ENCODE measurements at places on chromosomes 7 and 10.

DNA sequence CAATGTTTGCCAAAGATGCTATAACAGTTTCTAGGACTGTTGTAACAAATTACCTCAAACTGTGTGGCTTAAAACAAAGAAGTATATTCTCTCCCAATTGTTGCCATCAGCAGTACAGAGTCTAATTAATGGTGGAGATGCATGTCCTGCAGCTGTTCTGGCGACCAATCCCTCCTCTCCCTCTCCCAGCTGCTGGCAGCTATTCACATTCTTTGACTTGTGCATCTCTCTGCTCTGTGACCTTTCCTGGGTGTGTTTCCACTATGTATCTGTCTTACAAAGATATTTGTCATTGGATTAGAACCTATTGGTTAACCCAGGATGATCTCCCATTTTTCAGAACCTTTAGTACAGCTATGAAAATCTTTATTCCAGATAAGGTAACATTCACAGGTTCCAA lies 561.7 kb upstream of the POM121L12 start:
- no peak for DNase-seq

- DNase-seq = no peak
Observed at GRCh38 chr7:142334236-142334635, 76.4 kb upstream of the PRSS58 start.

DNA sequence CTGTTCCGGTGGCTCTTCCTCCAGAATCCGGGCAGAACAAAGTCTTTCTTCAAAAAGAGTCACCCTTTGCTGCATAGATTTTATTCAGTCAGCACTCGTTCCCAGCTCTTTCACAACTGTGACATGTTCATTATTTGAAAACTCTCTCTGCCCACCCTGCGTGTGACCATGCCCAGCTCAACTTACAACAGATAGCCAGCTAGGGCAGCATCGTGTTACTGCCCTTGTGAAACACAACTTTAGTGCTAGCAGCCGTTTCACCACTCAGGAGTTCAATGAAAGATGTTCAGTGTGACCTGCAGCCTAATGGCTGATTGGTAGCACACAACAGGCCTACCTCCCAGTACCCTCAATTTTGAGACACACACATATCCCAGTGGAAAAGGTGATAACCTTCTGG lies 57.9 kb downstream of the ZNF438 start:
- DNase-seq = no peak

DNA sequence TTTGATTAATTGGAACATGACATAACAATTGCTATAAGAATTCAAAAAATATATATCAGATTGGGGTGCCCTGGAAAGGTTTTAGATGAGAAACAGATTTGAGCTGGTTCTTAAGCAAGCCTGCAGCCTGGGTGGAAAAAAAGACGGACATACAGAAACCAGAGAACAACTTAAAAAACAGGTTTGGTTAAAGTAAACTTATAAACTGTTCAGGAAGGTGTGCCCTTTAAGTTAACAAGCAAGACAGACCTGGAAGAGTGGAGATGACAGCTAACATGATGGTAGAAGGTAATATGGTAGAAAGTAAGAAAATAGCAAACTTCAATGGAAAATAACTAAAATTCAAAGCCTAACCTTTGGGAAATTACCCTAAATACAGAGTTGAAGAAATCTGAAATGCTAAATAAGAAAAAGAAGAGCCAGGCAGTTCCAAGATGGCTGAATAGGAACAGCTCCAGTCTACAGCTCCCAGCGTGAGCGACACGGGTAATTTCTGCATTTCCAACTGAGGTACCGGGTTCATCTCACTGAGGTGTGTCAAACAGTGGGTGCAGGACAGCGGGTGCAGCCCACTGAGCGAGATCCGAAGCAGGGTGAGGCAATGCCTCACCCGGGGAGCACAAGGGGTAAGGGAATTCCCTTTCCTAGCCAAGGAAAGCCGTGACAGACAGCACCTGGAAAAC lies 52.2 kb downstream of the CADPS2 start:
- no peak for DNase-seq

GRCh38 chr7:40586197-40586596 lies 451.4 kb downstream of the SUGCT start:
- DNase-seq = peak; percentile 59

DNA sequence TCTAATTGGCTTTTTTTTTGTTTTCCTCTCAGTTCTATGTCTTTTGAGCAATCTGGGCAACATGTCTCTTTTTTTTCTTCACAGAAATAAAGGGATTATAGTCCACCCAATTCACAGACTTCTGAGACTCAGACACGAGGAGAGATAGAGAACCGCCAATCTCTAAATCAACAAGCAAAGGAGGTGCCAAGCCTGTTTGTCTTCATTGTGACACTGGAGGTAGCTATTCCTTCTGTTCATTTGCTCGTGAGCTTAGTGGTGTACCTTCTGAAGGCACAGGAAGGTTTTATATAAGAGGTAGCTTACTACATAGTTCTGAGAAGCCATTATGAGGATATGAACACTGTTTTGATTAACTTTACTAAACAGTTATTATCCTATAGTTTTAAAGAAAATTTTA lies 6.1 kb downstream of the EPHB6 start:
- DNase-seq = no peak

GRCh38 chr10:35216303-35216905 lies 89.8 kb downstream of the CREM start:
- no peak for DNase-seq

DNA sequence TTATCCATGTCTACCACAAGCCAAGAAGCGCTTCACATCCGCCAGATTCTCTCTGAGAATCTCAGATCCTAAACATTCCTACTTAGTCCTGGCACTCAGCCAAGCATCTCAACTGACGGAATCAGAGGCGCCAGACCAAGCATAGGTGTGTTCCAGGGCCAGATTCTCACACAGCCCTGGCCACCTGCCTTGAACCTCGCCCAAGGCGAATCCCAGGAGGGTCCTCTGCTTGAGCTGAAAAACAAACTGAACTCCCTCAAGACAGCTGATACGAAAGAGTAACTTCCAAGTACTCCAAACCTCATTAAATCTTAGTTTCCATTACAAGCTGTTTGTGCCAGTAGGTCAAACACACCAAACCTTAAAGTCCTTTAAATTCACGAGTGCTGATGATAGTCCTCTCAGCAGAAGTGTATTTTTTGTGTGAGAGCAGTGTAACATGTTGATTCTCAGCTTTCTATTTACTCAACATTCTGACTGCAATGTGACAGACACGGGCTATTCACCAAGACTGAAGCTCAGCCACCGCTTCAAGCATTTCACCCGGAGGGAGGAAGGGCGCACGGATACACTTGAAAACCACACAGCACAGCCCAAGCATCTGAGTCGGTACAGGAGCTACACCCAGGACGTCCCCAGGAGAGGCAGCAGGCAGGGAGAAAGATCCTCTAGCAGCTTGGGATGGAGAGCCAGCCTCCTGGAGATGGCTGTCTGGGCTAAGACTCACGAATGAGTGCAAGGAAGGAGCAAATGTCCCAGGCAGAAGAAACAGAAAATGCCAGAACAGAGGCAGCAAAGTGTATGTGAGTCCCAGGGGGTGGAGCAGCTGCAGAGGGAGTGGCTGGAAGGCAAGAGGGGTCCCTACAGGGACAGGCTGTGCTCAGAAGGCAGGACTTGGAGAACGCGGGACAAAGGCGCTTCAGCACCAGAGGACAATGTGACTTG lies 6.0 kb downstream of the PARD3 start:
- no peak for DNase-seq

- DNase-seq = peak; percentile 52
Observed at GRCh38 chr10:12063483-12063818, 5.3 kb upstream of the DHTKD1 start.

GRCh38 chr7:38224392-38224791 lies 46.3 kb downstream of the STARD3NL start:
- DNase-seq = no peak

- DNase-seq = no peak
Observed at GRCh38 chr7:99642027-99642426, 25.3 kb downstream of the ZSCAN25 start.

- DNase-seq = no peak
Observed at GRCh38 chr10:48309711-48310226, 3.3 kb downstream of the MAPK8 start.

DNA sequence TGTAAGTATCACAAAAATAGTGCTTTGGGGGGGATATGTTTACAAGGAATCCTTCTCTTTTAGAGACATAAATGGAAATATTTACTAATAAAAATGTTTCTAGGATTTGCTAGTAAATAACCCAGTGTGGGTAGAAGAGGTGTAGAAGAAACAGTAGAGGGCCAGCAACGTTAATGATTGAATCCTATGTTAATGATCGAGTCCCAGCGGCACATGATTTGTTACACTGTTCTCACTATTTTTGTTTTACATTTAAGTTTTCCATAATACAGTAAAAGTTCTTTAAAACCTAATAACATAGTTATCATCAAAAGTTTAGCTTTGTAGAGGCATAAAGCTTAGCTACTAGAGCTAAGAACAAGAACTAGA lies 66.0 kb downstream of the UBE2H start:
- no peak for DNase-seq

- no peak for DNase-seq
Observed at GRCh38 chr10:78069151-78069550, 35.5 kb downstream of the RPS24 start.

- no peak for DNase-seq
Observed at GRCh38 chr7:110095372-110096052, 995.4 kb upstream of the LRRN3 start.

GRCh38 chr7:43303740-43304241 lies 191.3 kb downstream of the HECW1 start:
- DNase-seq = no peak

DNA sequence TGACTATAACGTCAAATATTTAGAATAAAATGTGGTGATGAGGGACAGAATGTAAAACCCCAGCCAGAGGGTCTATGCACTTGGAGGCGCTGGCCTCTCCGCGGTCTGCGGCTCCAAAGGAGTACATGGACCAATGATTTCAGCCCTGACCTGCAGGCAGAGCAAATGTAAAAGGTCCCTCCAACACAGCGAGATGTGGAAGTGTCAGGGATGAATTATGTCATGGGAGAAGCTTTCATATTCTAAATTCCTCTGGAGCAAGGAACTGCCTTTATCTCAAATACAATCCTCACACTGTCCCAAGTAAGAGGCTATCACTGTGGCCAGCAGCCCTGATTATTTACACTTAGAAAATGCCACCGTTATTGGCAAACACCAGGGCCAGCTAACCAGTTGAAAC lies 139.4 kb downstream of the GFRA1 start:
- no peak for DNase-seq

DNA sequence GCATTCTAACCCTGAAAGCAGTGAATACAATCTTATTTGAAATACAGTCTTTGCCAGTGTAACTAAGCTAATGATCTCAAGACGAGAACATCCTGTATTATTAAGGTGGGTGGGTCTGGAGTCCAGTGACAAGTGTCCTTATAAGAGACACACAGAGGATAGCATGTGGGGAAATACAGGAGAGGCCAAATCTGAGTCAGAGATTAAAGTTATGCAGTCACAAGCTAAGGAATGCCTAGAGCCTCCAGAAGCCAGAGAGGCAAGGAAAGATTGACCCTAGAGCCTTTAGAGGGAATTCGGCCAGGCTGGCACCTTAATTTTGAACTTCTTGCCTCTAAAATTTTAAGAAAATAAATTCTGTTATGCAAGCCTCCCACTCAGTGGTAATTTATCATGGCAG lies 87.5 kb upstream of the HGF start:
- no peak for DNase-seq

DNA sequence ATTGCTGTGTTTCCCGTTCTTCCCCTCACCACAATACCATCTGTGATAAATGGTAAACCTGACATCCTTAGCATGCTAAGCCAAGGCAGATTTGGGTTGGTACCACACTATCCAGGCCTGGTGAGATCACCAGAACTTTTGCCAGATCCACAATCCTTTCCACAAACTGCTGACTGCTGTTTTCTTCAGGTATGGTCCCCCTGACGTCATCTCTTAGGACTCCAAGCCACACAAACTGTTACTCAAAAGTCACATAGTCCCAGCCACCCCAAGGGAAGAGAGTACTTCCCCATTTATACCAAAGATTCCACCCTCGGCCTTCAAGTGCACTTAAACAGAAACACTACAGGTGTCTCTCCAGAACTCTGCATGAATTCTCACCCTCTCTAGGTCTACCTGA lies 34.8 kb downstream of the SLC25A13 start:
- peak; percentile 82 for DNase-seq

GRCh38 chr7:150567871-150568301 lies 696 bp downstream of the GIMAP4 start:
- DNase-seq = no peak

DNA sequence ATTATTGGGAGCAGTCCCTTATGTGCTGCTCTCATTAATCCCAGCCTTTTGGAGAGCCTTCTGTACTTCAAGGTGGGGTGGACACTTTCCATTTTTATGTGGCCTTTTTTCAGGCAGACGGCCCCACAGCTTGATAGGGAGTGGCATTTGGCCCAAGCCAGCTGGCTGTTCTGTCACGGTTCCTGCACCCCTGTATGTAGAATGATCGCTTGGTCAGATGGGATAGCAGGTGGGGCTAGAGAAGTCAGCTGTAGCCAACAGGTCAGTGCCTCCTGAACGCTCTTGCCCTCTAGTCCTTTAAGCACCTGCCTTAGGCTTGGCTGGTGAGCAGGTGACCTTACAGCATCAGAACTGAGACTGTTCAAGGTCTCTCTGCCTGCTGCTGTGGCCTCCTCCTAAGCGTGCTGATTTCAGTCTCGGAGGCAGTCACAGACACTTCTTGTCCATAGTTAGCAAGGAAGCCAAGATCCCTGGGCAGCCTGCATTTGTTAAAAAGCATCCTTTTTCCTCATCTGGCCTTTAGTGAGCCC lies 95.3 kb downstream of the LRRC4 start:
- DNase-seq = no peak

- DNase-seq = no peak
Observed at GRCh38 chr7:95421847-95422444, 12.9 kb downstream of the PON2 start.

DNA sequence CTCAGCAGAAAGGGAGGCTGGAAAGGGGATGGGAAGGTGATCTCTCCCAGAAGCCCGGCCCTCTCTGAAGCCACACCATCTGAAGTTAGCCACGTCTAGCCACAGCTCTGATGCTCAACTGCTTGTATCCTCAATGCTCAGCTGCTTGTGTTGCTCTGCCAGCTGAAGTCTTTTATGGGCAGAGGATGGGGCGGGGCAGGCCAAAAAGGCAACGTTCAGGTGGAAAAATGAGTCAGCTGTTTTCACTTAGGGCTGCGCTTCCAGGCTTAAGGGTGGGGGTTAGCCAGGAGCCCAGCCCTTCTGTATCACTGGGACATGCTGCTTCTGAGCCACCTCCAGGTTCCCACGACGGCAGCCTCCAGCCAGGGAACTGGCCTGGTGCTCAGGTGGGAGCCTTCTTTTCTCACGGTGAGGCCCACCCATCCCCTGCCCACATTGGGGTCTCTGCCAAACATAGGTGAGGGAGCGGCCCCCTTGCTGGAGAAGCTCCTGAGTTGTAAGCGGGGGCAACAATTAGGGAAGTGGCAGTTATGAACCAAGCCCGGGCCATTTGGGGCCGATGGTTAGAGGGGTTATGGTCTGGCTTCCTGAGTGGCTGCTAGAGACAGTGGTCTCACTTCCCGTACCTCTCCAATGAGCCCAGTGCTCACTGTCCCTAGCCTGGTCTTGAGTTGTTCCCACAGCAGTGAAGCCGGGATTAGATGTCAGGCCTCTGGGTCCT lies 44.9 kb upstream of the CNPY1 start:
- DNase-seq = no peak

- no peak for DNase-seq
Observed at GRCh38 chr10:117133273-117134055, 4.6 kb downstream of the VAX1 start.
